ENCODE measurements at places on chromosomes 16 and 17. TPM values are rescaled to one million over a fixed set of nuclear protein-coding genes. Genes with fewer than 3 reads are reported as not detected.
A peak's percentile ranks its signal among the peaks of the same experiment; 100 is the strongest.

- no peak for DNase-seq
These were observed 17.0 kb upstream of the DNASE1 start for GRCh38 chr16:3637371-3637923.

- no peak for DNase-seq
These were observed 44.2 kb downstream of the USP22 start for GRCh38 chr17:20998571-20999043.

DNA sequence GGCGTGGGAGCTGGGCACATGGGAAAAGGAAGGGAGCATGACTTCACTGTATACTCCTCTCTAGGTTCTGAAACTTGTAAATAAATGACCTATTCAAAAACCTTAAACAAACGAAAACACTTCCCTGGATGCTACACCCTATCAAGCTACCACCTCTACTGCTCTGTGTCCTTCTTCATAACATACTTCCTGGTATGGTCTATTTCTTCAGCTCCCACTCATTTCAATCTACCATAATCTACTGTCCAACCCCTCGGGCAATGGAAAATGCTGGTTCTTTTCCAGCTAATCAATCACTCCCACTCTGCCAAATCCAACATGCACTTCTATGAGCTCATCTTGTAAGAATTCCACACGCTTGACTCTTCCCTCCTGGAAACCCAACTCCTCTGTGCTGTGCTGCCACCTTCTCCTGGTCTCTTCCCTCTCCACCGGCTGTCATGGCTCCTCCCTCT, 42.4 kb downstream of the AMFR start:
- peak; percentile 37 for DNase-seq

DNA sequence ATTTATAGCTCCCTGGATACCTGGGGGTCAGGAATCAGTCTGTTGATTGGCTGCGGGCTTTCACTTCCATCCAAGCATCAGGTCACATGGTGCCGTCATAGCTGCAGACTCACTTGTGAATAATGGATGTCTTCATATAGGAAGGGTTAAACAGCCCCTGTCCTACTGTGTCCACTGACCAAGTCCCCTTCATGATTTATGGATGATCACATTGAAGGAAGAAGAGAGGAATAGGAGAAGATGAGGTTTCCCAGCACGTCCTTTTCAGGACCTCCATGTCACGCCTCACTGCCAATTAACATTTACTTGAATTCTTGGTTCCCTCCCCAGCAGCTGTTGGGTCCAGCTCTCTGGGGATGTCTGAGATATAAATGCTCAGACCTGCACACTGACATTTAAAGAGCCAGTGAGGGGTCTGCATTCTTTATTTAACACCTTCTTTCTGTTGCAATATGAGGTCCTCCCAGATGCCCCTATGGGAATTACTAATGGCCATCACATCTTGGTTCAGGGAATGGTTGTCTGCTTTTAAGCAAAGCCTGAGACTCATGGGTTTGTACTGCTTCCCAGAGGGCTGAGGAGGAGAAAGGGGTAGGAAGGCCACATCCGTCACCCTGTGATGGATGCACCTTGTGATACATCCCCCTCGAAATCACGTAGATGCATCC, 230.6 kb upstream of the HSBP1 start:
- DNase-seq: no peak

Gene ITGAE
- total RNA-seq: 56.9 TPM

DNA sequence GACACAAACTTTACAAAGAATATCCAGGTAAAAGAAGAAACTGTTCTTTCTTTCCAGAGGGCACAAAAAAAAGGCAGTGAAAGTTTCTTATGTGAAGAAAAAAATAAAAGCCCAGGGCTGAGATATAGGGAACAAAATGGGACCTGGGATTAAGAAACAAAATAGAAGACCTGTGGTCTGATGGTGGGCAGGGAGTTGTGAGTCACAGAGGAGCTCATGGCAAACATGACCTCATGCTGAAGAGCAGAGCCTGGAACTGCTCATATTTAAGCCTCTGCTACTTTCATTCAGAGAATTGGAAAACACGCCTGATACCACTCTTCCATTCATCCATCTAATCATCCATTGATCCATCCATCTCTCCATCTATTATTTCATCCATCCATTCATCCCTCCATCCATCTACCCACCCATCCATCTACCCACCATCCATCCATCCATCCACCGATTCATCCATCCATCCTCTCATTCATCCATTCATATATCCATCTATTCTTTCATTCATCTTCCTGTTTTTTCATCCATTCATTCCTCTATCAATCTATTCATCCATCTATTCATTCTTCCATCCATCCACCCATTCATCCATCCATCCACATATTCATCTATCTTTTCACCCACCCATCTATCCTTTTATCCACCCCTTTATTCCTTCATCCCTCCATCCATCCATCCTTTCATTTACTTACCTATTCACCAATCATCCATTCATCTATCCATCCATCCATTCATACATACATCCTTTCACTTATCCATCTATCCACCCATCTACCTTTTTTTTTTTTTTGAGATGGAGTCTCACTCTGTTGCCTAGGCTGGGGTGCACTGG, 30.0 kb downstream of the WFDC1 start:
- DNase-seq: peak; percentile 52

Gene PABPN1L
- not detected for total RNA-seq

Gene SGSH
- total RNA-seq: 2.1 TPM

DNA sequence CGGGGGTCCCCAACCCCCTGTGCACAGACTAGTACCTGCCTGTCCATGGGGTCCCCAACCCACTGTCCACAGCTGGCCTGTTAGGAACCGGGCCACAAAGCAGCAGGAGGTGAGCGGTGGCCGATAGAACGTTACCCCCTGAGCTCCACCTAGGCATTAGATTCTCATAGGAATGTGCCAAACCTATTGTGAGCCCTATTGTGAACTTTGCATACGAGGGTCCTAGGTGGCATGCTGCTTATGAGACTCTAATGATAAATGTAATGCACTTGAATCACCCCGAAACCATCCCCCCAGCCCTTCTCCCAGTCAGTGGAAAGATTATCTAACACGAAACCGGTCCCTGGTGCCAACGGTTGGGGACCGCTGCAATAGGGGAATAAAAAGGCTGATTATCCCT, 1.5 kb downstream of the REXO5 start:
- DNase-seq: no peak
